Stimulated activated CD8-positive, alpha-beta memory T cell treated with anti-CD3 and anti-CD28 coated beads, Interleukin-4, amount 100 ng/mL, for 4 hours (primary cell): ENCODE measurements at places on chromosomes 3 and 15.

GRCh38 chr3:190204200-190204599 lies 83.5 kb upstream of the P3H2 start:
- no peak for DNase-seq

DNA sequence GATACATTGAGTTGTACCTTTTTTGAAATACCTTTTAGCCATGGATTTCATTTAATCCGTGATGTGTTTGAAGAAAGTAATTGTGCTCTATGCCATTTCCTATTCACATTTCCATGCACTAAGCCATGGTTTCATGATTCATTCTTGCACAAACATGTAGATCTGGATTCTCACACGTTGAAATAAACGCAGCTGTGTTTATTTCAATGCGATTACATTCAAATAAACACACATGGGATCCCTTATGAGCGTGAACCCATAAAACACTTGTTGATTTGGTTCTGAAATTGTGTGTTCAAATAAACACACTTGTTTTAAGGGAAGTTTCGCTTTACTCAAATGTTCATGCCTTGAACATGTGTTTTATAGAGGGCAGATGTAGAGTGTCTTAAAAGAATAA lies 39.2 kb downstream of the BBX start:
- DNase-seq, result no peak

DNA sequence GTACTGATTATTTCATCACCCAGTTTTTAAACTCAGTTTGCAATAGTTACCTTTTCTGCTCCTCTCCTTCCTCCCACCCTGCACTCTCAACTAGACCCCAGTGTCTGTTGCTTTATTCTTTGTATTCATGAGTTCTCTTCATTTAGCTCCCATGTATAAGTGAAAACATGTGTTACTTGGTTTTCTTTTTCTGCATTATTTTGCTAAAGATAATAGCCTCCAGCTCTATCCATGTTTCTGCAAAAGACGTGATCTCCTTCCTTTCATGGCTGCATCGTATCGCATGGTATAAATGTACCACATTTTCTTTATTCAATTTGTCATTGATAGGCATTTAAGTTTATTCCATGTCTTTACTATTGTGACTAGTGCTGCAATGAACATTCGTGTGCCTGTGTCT lies 79.0 kb downstream of the NAALADL2 start:
- DNase-seq, result no peak

GRCh38 chr15:95226835-95227234 lies 995.5 kb downstream of the MCTP2 start:
- no peak for DNase-seq

GRCh38 chr15:94856267-94856854 lies 625.0 kb downstream of the MCTP2 start:
- no peak for DNase-seq
